ENCODE measurements at places on chromosomes 11 and 22. TPM values are rescaled to one million over a fixed set of nuclear protein-coding genes. Genes with fewer than 3 reads are reported as not detected.

The SPDYC gene
- total RNA-seq: not detected

The OR10A2 gene
- total RNA-seq: 1.9 TPM

The PTGDR2 gene
- total RNA-seq: 0.24 TPM

The IRAG1 gene
- total RNA-seq: 62.6 TPM

DNA sequence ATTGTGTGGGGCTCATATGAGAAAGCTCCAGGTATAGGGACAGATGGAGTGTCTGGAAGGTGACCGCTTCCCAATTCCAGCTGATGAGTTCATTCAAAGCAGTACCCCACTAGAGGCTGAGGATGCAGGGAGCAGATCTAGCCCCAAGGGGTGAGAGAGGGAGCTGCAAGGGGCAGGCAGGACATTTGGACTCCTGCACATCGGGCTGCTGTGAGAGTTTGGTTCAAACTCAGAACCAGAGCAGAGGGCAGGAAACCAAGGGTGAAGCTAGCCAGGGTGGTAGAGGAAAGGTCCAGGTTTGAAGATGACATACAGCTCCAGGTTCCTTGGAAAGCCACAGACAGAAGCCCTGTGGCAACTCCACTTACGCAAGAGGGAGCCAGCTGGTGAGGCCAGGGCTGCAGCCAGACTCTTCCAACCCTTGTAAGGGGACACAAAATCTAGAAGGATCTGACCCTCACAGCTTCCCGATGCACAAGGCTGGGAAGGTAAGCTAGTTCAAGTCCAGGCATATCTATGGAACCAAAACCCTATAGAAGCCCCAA lies 1.9 kb downstream of the CSNK2A3 start:
- DNase-seq: no peak

- DNase-seq: no peak
Measured at GRCh38 chr11:13227676-13228255, 49.8 kb upstream of the BMAL1 start.

GRCh38 chr11:72327606-72328005 lies 83.6 kb upstream of the PHOX2A start:
- DNase-seq: no peak

GRCh38 chr11:78370406-78371172 lies 47.0 kb downstream of the GAB2 start:
- no peak for DNase-seq

GRCh38 chr11:9799886-9800285 lies 136.0 kb downstream of the SWAP70 start:
- no peak for DNase-seq

DNA sequence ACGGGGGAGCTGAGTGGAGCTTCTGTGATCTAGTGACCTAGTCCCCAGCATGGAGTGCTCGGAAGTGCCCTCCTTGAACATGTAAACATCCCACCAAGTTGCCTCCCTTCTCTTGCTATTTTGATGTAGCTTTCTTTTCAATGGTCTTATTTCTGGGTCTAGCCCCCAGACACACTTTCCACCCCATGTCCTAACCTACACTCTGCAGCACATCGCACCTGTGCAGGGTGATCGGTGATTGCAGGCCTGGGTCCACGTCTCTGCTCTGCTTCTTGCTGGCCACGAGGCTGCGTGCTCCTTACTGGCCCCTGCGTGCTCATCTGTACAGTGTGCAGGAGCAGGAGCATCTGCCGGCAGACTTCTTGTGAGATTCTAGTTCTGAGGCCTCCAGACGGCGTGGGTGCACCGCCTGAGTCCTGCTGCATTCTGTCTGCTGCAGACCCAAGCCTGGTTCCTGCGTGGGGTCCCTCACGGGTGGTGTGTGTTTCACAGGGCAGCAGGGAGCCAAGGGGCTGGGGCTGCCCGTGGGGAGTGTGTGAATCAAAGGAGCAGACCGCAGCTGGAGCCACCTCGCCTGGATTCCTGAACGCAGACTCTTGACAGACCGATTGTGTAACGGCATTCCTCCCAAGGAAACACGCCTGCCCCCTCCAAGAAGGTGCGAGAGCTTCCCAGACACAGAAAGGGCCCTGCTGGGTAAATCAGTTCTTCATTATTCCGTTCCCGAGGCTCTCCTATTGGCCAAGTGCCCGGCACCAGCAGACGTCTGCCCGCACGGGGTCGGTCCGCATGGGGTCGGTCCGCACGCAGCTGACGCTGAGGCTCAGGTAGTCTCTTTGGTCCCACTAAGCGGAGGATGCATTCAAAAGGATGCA lies 44.4 kb upstream of the MYEOV start:
- DNase-seq: peak; percentile 51

DNA sequence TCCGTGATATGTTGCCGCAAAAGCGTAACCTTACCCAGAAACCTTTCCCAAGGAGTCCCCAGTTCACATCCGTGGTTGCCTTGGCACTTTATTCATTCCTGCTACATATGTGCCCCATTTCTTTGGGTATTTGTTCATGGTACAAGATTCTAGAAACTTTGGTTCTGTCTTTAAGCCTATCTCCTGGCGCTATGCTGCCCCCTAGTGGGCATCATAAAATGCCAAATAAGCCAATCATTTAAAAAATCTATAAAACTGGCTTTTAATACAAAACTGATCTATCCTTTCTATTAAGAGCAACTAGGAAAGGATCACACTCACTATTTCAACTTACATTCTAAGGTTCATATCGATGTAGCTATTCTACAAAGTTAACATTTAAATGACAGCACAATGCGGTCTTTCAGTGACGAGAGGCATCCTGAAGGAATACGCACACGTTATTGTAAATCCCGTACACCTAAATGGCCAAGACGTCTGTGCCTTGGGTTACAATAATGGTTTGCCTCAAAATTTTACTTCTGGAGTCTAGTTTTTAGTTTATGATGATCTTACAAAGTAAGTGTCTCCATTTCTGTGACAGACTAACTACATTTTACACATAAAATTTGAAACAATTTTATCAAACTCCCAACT lies 16.2 kb downstream of the PIWIL3 start:
- DNase-seq: peak; percentile 47

DNA sequence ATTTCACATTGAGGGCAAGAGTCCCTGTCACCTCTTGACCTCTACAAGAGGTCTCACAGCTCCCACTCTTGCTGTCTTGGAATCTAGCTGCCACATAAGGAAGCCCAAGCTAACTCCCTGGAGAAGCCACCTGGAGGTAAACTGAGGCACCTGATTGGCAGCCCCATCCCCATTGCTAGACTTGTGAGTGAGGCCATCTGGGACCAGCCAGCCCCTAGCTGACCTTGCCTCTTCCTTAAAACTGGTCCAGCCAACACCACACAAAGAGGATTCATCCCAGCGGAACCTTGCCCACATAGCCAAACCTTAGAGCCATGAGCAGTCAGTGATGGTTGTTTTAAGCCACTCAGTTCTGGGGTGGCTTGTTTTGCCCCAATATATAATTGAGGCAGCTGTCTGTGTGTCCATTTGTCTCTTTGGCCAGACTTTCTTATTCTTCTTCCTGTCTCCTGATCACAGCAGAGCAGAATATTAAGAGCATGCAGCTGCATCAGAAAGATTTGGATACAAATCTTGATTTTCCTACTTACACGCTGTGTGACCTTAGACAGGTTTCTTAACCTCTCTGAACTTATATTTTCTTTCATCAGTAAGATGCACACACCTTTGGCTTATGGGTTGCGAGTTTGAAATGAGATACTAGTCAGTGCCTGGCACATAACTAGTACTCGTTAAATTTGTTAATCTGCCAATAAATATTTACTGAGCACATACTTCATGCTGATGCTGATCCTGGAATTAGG lies 74.3 kb upstream of the TP53I11 start:
- DNase-seq: no peak

DNA sequence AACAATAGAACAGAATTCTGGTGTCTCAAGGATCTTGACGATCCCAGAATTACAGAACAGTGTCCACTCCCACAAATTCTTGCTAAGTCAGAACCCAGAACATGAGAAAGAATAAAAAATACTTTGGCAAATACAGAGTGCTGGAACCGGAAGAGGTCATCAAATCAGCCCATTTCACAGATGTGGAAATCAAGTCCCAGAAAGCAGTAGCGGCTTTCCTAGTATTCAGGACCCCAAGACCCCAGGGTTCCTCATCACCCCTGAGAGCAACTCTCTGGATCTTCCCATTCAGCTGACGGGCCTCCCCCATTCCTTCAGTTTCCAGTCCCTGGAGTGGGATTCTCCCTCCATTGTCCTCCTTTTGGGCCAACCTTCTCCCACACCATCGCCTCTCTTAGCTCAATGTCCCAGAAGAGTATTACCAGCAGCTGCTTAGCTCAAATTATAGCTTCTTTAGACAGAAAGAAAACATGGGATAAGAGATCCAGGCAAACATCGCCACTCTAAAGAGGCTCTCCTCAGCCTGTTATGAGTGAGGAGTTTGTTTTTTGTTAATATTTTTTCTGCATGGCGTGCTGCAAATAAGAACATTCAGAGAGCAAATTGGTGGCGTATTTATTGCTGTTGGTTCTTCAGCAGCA lies 268.3 kb downstream of the MN1 start:
- peak; percentile 39 for DNase-seq

DNA sequence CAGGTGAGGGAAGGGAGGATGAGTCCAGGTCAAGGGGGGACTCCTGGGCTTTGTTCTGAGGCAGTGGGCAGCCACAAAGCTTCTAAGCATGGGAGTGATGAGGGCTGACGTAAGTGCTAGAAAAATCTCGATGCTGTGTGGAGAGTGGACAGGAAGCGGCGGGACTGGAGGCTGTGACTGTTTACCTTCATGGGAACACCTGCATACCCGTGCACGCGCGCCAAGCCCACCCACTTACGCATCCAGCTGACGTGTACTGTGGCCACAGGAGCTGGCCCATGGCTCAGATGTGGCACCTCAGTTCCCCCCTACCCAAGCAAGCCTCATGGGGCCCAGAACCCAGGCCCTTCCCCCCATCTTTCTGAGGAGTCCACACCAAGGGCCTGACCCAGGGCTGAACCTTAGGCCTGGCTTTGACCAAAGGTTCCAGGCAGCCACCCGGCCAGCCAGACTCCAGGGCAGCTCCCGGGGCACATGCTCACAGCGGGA lies 14.0 kb downstream of the MYRF start:
- DNase-seq: no peak

- no peak for DNase-seq
Measured at GRCh38 chr22:17423616-17424015, 54.4 kb downstream of the CECR2 start.

GRCh38 chr22:33575771-33576170 lies 344.5 kb downstream of the LARGE1 start:
- no peak for DNase-seq

DNA sequence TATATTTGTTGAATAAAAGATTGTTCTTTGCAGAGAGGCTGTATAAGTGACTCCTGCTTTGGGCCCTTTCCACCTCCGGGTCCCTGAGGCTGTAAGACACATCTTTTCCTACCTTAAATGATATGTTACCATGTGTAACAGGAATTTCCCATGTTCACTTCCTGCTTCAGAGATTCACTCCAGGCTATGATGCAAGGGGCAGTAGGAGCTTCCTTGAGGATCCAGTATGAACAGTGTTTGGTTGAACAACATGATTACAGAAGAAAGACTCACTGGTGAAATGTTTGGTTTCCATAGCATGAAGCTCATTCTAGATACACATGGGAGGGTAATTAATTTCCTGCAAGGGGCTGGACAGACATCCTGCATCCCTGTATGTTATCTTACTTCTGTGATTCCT lies 25.6 kb upstream of the ZDHHC13 start:
- no peak for DNase-seq

All from umbilical cord (tissue), 2 donors.